Gastrocnemius medialis (tissue), 4 donors: ENCODE measurements at places on chromosomes 16 and 17. TPM values are rescaled to one million over a fixed set of nuclear protein-coding genes. Genes with fewer than 3 reads are reported as not detected.

GRCh38 chr16:85136702-85137322 lies 24.5 kb upstream of the CIBAR2 start:
- peak overlapping the region; percentile 72 for H3K27ac ChIP-seq
- peak overlapping the region; percentile 44 for H3K4me3 ChIP-seq
- no peaks in the 10 kb centered on the region for H3K36me3 ChIP-seq

CTRB1 gene
- not detected for total RNA-seq

DNA sequence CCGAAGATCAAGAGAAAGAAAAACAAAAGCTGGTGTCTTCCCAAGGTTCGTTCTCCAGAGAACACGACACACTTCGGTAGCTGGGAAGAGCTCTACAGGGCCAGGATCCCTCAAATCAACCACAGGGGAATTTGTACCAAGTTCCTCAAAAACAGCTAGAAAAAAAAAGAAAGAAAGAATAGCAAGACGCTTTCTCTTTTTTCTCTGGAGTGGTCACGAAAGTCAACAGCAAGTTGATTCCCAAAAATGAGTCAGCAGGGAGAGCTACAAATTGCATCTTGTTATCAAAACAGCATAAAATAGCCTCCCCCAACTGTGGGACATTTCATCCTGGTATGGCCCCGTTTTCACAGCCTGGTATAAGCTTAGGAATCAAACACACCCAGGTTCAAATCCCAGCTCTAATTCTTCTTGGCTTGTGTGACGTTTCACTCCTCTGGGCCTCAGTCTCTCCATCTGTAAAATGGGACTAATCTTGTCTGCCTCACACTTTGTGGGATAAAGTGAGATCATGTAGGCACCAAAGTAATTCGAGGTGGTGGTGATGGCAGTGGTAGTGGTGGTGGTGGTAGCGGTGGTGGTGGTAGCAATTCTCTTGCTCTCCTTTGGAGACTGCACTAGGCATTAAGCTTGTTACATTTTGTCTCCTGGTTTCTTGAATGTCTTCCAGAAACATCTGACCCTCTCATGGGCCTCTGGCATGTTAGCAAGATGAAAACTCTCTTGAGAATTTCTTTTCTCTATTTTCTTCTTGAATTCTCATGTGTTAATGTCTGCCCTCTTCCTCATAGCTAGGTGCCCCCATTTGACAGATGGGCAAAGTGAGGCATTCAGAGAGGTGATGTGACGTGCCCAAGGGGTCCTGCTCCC lies 988 bp upstream of the IL21R start:
- no peaks in the 10 kb centered on the region for H3K36me3 ChIP-seq
- peaks cover 7% of the 10 kb centered on the region for H3K27me3 ChIP-seq
- no peaks in the 10 kb centered on the region for H3K4me1 ChIP-seq
- H3K27ac ChIP-seq = no peak overlapping the region
- DNase-seq = no peak

- H3K36me3 ChIP-seq = no peaks in the 10 kb centered on the region
- H3K4me3 ChIP-seq = no peak overlapping the region
- H3K4me1 ChIP-seq = peaks cover 76% of the 10 kb centered on the region
- H3K27ac ChIP-seq = peak overlapping the region; percentile 96
- peak; percentile 77 for DNase-seq
Observed at GRCh38 chr17:50428831-50429424, 2.9 kb downstream of the ACSF2 start.

DNA sequence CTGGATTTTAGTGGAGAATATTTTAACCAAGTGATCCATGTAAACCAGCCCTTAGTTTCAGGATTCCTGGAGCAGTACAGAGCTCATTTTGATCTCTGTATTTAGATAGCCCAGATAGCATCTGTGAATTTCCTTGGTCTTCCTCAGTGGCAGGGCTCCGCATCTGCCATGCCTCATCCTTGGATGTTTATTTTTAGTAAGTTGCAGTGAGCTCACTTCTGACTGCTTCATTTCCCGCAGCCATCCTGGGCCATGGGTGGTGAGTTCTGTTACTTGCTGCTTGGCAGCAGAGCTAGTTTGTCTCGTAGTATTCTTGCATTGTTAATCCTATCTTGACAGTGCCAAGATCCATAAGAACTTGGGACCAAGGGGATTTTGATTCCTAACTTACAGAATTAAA lies 33.7 kb downstream of the IST1 start:
- no peak overlapping the region for H3K4me3 ChIP-seq
- H3K27ac ChIP-seq = peak overlapping the region; percentile 44
- DNase-seq = no peak
- H3K4me1 ChIP-seq = peaks cover 39% of the 10 kb centered on the region

RHBDL3 gene
- not detected for total RNA-seq

DNA sequence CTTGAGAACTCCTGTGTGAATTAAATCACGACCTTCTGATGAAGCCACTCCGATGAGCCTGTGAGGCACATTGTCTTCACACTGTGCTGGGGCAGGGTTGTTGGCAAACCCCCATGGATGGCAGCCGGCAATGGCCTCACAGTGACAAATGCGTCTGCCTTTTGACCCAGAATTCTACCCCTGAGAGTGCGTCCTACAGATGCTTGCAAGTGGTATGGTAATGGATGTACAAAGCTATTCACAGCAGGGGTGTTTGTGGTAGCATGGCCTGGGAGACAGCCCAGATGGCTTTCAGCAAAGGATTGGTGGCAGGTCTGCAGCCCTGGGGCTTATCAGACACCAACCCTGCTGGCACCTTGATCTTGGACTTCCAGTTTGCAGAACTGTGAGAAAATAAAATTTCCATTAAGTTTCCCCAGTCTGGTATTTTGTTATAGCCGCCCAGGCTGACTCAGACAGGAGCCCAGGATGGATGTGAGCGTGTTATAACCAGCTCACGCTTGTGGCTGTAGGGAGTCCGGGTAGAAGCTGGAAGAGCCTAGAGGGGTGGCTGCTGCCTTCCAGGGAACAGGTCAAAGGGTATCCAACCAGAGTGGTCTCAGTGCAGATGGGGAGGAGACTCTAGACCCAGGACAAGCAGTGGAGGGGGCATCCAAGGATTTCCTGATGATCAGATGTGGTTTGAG lies 10.1 kb downstream of the AFMID start:
- no peak for DNase-seq
- H3K27ac ChIP-seq = no peak overlapping the region
- H3K4me3 ChIP-seq = no peak overlapping the region
- H3K4me1 ChIP-seq = no peaks in the 10 kb centered on the region
- H3K27me3 ChIP-seq = no peaks in the 10 kb centered on the region
- peaks cover 12% of the 10 kb centered on the region for H3K36me3 ChIP-seq

GRCh38 chr16:11562411-11562810 lies 24.3 kb downstream of the LITAF start:
- H3K27ac ChIP-seq = peak overlapping the region; percentile 51
- peaks cover 9% of the 10 kb centered on the region for H3K4me1 ChIP-seq
- no peak overlapping the region for H3K4me3 ChIP-seq
- H3K36me3 ChIP-seq = no peaks in the 10 kb centered on the region
- H3K27me3 ChIP-seq = no peaks in the 10 kb centered on the region
- no peak for DNase-seq

DNA sequence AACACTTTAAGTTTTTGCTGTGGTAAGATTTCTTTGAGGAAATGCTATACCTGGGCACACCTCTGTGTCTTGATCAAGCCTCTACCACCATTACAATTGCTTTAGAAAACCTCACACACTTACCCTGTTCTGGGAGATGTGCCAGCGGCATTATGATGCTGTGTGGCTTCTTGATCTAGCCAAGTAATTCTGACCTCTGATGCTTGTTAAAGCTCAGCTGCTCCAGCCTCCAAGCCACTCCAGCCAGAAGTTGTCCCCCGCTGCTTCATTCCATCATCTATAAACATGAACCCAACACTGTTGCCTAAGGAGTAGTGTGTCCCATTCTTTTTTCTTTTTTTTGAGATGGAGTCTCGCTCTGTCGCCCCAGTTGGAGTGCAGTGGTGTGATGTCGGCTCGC lies 60.1 kb downstream of the CYLD start:
- H3K27me3 ChIP-seq = no peaks in the 10 kb centered on the region
- peaks cover 3% of the 10 kb centered on the region for H3K4me1 ChIP-seq
- H3K27ac ChIP-seq = no peak overlapping the region
- no peak for DNase-seq

DNA sequence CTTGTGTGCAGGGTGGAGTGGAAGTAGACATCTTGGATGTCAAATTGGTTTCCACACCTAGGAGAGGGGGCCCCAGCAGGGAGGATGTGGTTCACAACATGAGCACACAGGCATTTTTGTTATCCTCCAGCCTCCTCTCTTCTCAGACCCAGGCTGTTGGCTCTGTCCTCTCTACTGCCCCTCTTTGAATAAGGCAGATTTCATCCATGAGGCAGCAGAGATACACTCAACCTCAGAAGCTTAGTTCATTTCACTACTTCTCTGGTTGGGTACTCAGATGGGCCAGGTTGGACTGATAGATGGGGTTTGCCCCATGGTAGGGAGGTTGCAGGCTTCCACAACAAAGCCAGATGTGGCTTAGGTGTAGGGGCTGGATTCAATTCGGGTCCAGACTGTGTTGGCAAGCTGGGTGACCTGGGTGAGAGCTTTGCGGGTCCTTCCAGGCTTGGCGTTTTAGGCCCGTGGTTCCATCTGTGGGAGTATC lies 22.2 kb upstream of the NFATC3 start:
- peaks cover 35% of the 10 kb centered on the region for H3K4me1 ChIP-seq
- H3K27me3 ChIP-seq = no peaks in the 10 kb centered on the region

GRCh38 chr16:66188917-66189725 lies 177.4 kb upstream of the CDH5 start:
- no peaks in the 10 kb centered on the region for H3K36me3 ChIP-seq
- H3K27ac ChIP-seq = no peak overlapping the region
- no peak overlapping the region for H3K4me3 ChIP-seq

GRCh38 chr17:31882571-31882970 lies 18.9 kb downstream of the UTP6 start:
- H3K36me3 ChIP-seq = peaks cover 6% of the 10 kb centered on the region
- H3K27ac ChIP-seq = no peak overlapping the region
- no peak overlapping the region for H3K4me3 ChIP-seq
- no peak for DNase-seq

GCSH gene
- 40.4 TPM for total RNA-seq

PERCC1 gene
- total RNA-seq = not detected

DNA sequence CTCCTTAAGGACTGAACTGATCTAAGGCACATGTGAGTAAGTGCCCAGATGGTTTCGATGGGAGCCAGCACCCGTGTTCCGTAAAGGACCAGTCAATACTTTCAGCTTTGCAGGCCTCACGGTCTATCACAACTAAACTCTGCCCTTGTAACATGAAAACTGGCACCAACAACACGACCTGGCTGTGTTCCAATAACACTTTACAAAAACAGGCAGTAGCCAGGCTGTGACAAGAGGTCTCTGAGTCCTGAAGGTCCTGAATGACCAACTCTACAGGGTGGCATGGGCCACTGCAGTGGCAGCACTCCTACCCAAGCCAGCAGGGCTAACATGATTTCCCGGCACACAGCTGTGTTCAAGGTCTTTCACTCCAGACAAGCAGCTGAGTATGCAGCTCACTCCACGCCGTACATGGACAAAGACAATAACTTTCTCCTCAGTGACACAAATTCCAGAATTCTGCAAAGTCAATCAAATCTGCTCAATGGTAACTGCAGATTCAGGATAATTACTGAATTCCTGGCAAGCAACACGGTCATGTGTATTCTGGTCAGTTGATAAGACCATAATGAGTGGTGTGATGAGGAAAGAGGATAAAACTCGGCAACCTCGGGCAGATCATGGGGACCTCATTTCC lies 15.3 kb downstream of the NPLOC4 start:
- H3K4me1 ChIP-seq = no peaks in the 10 kb centered on the region
- H3K27me3 ChIP-seq = no peaks in the 10 kb centered on the region
- DNase-seq = no peak

GRCh38 chr17:65433157-65433556 lies 128.3 kb downstream of the AXIN2 start:
- no peaks in the 10 kb centered on the region for H3K36me3 ChIP-seq
- H3K4me3 ChIP-seq = no peak overlapping the region
- no peaks in the 10 kb centered on the region for H3K27me3 ChIP-seq
- DNase-seq = no peak
- no peak overlapping the region for H3K27ac ChIP-seq
